ENCODE measurements at places on chromosomes 12 and 14.

- no peak for DNase-seq
These were observed 369.2 kb downstream of the ZFP36L1 start for GRCh38 chr14:68423686-68424085.

DNA sequence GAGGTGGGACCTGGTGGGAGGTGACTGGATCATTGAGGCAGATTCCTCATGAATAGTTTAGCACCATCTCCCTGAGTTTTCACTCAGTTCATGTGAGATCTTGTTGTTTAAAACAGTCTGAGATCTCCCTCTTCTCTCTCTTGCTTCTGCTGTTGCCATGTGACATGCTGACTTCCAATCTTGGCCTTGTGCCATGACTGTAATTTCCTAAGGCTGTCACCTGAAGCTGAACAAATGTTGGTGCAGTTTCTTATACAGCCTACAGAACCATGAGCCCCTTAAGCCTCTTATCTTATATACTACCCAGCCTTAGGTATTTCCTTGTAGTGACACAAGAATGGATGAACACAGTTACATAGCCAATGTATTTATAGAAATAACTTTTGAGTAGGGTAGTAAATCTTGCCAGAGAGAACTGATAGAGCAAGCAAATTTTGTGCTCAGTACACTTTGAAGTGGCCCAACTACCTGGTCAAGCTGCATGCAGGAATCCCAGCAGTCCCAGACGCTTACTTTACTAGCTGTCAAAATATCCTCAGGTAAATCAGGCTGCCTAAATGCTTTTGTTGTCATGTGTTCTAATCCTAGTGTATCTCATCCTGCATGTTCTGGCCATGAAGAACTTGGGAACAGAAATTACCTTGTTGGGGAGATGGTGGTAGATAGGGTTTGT is 445.6 kb upstream of the MIS18BP1 start:
- DNase-seq: no peak

DNA sequence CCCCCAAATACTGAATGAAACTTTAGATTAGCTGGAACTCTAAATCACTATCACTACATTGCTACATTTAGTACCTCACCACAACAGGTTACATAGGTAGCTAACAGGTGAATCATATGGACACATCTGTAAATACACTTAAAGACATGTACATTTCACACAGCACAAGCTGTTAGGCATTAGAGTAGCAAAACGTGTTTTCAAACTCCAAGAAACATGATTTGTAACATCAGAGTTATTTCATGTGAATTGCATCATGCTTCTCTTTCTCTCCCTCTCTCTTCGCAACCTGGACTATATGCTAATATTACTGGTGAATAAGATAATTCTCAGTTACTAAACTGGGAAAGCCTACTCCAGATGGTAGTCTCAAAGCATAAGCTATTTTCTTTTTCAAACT is 4.3 kb downstream of the SEL1L start:
- no peak for DNase-seq

GRCh38 chr14:35215110-35215813 is 76.9 kb upstream of the PSMA6 start:
- DNase-seq: no peak

DNA sequence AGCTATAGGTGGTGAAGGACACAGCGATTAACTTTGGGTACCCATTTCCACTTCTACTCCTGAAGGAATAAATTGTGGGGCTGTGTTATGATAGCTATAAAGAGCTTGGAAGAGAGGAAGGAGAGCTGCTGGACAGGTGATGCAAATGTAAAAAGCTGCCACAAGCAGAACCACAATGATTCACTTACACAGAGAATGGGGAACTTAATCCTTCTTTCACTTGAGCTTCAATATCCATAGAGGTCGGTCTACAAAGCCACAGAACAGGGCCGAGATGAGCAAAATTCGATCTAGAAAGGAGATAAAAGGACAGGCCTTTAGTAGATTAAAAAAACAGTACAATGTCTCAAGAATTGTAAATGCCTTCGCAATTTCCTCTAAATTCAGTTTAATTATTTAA is 831.1 kb downstream of the LRFN5 start:
- no peak for DNase-seq

GRCh38 chr12:81296556-81297305 is 218.9 kb downstream of the ACSS3 start:
- DNase-seq: no peak

DNA sequence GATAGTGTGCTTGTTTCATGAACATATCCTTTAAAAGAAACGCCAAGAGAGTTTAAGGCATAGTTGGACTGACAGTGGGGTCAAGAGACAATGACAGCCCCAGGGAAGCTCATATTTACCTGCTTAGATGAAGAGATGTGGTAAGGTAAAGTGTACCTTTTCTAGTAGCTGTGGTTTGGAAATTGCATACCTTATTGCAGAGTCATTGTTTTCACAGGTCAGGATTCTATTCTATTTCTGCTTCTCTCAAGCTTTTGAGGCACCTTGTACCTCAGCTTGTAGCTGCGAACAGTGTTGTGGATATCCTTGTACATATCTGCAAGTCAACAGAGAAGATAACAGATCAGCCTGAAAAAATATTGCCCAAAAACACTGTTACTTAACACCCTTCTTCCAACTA is 47.7 kb downstream of the ATP6V1D start:
- DNase-seq: no peak

- no peak for DNase-seq
These were observed 19.5 kb downstream of the PTGDR start for GRCh38 chr14:52286661-52287649.

GRCh38 chr14:81485372-81485771 is 48.3 kb downstream of the SEL1L start:
- no peak for DNase-seq

DNA sequence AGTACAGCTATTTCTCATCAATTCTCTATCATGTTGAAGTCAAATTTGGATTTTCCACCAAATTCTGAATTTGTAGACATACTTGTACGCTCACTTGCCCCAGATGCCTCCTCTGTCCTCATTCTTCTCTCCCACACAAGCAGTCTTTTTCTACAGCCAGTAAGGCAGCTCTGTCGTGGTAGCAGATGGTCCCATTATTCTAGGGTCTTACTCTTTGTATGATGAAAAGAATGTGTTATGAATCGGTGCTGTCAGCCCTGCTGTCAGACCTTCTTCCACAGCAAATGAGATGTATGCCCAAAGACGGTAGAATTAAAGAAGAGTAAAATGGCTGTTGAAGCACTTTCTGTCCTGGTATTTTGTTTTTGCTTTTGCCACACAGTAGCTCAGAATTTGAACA is 17.2 kb upstream of the PAPLN start:
- DNase-seq: no peak

GRCh38 chr12:73964641-73965040 is 573.0 kb upstream of the ATXN7L3B start:
- no peak for DNase-seq

Measured in activated naive CD4-positive, alpha-beta T cell treated with anti-CD3 and anti-CD28 coated beads, Interleukin-2, amount 50 U/mL, for 16 hours (primary cell).